ENCODE measurements at places on chromosomes 3 and 15.

- no peak for DNase-seq
Measured at GRCh38 chr3:194761384-194761783, 75.7 kb downstream of the FAM43A start.

DNA sequence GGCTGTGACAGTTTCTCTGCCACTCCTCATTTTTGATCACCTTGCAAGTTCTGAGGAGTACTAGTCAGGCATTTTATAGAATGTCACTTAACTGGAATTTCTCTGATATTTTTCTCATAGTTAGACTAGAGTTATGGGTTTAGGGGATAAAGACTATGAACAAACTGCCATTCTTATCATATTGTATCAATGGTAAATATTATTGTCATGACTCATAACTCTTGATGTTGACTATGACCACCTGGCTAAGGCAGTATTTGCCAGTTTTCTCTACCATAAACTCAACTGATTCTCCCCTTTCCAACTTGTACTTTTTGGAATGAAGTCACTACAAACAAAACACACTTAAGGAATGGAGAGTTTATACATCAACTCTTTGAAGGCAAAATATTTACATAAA, 22.7 kb upstream of the OR5K1 start:
- no peak for DNase-seq

- DNase-seq, result no peak
Measured at GRCh38 chr3:57949344-57949743, 58.9 kb upstream of the FLNB start.

GRCh38 chr3:52302426-52303145, 13.5 kb upstream of the DNAH1 start:
- DNase-seq, result no peak

- DNase-seq, result no peak
Measured at GRCh38 chr15:62391641-62392262, 226.7 kb upstream of the C2CD4B start.

- DNase-seq, result no peak
Measured at GRCh38 chr3:103644450-103644849, 1209.6 kb downstream of the ZPLD1 start.

DNA sequence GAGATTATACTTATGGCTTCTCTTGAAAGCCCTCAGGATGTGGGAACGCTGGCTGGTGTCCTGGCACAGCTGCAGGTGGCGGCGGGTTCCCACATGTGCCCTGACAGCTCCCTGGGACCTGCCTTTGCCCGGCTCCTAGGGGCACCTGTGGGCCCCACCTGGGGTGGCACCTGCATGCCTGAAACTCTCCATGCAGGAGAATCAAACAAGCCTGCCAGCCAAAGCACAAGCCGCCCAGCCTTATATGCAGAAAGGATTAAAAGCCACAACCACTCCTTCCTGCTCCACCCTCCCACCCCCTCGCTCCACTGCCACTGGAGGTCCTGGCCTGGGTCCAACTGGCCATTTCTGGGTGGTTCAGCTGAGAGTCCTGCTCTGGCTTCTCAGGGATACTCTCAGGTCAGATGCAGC, 18.1 kb downstream of the TRPM1 start:
- DNase-seq, result no peak

- DNase-seq, result no peak
Measured at GRCh38 chr3:5458526-5458925, 271.0 kb downstream of the EDEM1 start.

GRCh38 chr3:141556034-141556433, 69.2 kb downstream of the RASA2 start:
- no peak for DNase-seq

GRCh38 chr3:187021748-187022402, 91.5 kb downstream of the ST6GAL1 start:
- DNase-seq, result no peak

GRCh38 chr15:68515371-68516095, 63.3 kb upstream of the CORO2B start:
- no peak for DNase-seq

DNA sequence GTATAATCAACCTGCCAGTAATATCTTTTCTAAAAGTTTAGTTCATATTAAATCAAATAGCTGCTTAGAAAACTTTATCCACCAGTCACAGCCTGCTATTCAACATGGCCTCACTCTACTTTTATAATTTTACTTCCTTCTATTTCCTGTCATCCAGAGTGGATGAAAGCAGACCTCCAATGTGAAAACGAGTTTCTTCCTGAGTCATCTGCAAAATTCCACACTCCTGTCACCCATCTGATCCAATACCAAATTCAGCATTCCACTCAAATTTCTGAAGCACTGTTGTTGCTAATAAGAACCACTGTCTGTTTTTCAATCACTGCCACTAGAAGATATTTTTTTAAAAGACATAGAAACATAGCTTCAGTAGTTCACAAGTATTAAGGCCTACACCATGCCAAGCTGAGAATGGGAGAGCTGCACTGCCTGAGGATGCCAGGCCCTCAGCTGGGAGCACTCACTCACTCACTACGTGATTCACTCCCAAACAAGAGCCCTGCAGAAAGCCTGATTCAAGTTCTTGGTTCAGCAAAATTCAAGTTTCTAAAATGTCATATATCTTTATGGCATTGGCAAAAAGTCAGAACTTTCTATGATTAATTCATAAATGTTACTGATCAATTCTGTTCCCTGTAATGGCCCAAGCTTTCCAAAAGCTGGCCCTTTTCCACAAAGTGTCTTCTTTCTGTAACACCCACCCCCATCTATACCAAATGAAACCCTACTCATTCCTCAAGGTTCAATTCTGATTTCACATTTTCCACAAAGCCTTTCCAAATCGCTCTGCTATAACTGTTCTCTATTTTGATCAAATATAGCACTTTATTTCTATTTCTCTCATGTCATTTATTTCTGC, 82.9 kb downstream of the FSIP1 start:
- no peak for DNase-seq

DNA sequence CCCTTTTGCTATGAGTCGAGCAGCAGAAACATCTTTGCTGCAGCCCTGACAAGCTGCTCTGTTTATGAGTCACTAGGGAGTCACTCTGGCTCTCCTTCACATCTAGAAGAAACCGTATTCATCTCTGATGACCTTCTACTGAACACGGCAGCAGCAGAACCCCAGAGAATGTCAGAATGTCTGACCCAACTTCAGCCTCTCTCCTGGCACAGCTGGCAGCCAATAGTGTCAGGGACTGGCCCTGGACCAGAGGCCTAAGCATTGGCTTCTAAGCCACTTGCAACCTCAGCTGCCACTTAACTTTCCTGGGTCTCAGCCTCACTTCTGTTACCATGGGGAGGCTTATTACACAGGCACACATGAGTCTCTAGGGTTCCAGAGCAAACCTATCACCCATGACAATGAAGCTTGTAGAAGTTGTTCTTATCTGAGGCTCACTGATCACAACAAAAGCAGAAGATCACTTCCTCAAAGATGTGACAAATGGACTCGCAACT, 184.1 kb upstream of the TLE3 start:
- no peak for DNase-seq

- no peak for DNase-seq
Measured at GRCh38 chr3:24850245-24850644, 355.6 kb upstream of the THRB start.

DNA sequence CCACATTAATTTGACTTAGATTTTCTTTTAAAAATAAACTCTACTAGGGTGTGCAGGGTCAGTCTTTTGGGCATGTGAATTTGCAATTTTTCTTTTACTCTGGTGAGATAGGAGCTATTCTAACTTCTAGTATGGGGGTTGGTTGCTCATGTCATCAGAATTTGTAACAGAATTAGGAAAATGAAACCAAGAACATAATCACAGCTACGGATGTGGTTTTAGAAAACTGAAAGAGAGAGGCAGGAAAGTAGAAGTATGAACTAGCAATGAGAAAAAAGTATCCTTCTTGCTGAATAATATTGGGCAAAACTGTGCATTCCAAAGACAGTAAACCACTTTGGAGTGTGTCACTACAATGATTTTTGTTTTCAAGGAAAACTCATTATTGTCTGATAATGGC, 43.3 kb downstream of the ADPGK start:
- peak; percentile 26 for DNase-seq

DNA sequence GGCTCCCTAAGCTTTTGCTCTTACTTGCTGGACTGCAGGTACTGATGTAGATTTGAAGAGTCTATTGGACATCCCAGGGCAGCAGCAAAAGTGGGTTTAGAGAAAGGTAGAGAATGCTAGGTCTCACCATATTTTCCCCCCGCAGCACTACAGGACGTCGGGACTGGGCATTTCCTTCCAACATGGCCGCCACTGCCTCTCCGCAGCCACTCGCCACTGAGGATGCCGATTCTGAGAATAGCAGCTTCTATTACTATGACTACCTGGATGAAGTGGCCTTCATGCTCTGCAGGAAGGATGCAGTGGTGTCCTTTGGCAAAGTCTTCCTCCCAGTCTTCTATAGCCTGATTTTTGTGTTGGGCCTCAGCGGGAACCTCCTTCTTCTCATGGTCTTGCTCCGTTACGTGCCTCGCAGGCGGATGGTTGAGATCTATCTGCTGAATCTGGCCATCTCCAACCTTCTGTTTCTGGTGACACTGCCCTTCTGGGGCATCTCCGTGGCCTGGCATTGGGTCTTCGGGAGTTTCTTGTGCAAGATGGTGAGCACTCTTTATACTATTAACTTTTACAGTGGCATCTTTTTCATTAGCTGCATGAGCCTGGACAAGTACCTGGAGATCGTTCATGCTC, 11.2 kb downstream of the CYP8B1 start:
- DNase-seq, result no peak

GRCh38 chr3:170751899-170752293, 118.1 kb downstream of the RPL22L1 start:
- DNase-seq, result no peak

DNA sequence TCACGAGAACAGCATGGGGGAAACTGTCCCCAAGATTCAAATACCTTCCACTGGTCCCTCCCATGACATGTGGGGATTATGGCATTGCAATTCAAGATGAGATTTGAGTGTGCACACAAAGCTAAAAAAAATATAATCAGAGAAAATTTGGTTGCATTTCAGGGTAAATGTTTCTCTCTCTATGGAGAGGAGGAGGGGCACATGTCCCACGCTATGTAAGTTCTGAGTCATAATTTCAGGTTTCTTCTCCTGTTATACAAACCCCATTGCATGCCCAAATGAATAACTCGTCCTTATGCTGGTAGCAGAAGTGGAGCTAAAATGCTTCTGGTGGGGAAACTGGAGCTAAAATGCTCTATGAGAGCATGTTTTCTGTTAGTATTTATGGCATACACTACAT, 209.7 kb upstream of the DCBLD2 start:
- no peak for DNase-seq

GRCh38 chr3:175238801-175239200, 379.7 kb downstream of the NAALADL2 start:
- DNase-seq, result no peak

GRCh38 chr3:151265166-151265565, 13.2 kb downstream of the P2RY14 start:
- no peak for DNase-seq

DNA sequence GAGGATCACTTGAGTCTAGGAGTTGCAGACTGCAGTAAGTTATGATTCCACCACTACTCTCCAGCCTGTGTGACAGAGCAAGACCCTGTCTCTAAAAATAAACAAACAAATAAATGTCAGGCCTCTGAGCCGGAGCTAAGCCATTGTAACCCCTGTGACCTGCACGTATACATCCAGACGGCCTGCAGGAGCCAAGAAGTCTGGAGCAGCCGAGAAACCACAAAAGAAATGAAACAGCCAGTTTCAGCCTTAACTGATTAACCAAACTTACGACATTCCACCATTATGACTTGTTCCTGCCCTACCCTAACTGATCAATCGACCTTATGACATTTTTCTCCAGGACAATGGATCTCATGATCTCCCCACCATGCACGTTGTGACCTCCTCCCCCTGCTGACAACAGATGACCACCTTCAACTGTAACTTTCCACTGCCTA, 32.5 kb upstream of the ZKSCAN7 start:
- DNase-seq, result no peak

- DNase-seq, result peak; percentile 19
Measured at GRCh38 chr3:37129871-37130270, 44.5 kb downstream of the LRRFIP2 start.

GRCh38 chr3:29718661-29719065, 437.8 kb downstream of the RBMS3 start:
- DNase-seq, result no peak

- no peak for DNase-seq
Measured at GRCh38 chr3:22098021-22098420, 347.0 kb upstream of the ZNF385D start.
